DMS79 treated with DMSO at 0.1 percent for 48 hours (cell line): ENCODE measurements at places on chromosomes 4 and X.

DNA sequence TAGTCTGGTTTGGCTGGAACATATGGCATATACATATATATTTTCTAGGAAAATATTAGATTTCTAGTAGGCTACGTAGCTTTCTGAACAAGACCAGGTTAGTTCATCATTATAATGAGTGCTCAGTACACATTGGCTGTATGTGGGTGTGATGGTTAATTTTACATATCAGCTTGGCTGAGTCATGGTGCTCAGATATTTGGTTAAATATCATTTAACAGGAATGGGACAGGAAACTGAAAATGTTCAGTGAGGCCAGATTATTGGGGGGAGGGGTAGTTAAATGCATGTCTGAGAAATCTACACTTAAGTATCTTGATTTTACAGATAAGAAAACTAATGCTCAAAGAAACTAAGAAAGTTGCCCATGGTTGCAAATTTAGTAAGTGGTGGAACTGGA lies 160.1 kb downstream of the RBMX2 start:
- no peak for DNase-seq

- DNase-seq: no peak
These were observed 15.1 kb upstream of the REPS2 start for GRCh38 chrX:16931371-16931770.

DNA sequence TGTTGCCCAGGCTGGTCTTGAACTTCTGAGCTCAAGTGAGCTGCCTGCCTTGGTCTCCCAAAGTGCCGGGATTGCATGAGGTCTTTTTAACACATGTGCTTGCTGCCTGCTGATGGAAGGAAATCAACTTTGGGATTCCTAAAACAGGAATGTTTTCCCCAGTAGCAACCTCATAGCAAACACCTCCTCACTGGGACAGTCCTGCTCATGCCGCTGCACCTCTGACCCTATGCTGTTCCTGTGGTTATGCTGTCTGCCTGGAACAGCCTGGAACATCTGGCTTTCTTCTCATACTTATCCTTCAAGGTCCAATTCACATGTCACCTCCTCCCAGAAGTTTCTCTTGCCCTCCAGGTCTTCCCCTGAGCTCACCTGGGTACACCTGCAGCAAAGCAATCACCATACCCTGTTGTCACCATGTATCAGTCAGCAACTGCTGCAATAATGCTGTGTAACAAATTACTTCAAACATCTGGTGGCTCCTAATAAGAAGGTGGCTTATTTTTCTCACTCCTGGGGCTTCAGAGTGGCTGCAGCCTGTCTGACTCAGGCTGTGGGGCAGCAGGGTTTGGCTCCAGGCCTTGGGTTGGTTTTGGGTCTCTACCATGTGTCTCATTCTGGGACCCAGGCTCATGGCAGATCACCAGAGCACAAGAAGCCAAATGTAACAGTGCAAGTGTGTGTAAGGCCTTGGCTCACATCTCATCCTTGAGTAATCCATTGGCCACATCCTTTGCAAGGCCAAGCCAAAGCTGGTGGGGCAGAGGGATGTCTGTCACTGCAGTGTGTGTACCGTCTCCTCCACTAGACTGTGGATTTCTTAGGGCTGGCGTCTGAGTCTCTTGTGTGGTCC lies 59.4 kb upstream of the SORCS2 start:
- DNase-seq: no peak

- DNase-seq: no peak
These were observed 176.2 kb downstream of the CBR4 start for GRCh38 chr4:168833881-168834280.

GRCh38 chr4:94334962-94335361 lies 7.7 kb downstream of the HPGDS start:
- DNase-seq: no peak

DNA sequence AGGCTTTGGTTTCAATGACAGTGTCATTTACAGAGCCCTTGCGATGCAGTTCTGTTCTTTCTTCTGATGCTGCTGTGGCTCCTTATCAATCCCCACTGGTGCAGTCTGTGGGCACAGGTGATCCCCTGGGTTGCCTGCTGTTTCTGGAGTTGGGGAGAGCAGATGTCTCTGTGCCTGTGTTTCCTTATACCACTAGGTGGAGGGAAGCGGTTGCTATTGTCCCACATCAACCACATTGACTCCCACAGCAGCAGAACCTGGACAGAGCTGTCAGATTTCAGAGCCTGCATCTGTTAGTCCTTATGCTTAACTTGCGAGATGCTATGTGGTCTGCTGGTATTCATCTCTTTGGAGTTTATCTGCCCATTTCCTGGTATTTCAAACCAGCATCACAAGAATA lies 57.7 kb downstream of the NEIL3 start:
- no peak for DNase-seq

DNA sequence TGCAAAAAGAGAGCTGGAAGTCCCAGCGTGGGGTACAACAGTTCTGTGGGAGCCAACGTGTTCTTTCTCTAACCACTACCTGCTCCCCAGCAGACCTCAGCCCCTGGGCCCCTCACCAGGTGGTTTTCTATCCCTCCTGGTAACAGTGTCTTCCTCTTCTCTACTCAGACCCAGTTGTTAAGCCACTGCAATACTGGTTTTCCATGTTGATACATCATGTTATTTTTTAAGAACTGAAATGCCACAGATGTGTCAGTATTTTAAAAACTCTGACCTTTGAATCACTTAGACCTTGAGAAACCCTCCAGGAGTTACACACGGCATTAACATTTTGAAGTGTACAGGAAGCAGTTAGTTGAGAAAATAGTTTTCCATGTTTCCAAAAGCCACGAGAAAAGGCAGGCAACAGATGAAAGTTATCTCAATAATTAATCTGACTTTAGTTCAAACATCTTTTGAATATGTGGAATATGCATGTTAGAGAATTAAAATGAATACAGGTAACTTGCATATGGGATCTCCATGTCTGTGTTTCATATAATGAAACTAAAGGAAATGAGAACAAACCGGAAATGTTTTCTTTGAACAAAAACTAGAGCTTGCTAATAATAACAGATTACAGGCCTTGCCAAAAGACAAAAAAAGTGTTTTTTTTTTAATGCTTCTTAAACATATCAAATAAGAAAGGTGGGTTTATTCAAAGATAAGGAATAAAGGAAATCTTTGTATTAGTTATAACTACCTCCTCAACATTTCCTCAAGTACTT lies 108.8 kb downstream of the ZNF827 start:
- no peak for DNase-seq

- DNase-seq: no peak
These were observed 472.2 kb downstream of the PCDH7 start for GRCh38 chr4:31192341-31192740.

- no peak for DNase-seq
These were observed 195.3 kb upstream of the ANKRD50 start for GRCh38 chr4:124907881-124908280.

DNA sequence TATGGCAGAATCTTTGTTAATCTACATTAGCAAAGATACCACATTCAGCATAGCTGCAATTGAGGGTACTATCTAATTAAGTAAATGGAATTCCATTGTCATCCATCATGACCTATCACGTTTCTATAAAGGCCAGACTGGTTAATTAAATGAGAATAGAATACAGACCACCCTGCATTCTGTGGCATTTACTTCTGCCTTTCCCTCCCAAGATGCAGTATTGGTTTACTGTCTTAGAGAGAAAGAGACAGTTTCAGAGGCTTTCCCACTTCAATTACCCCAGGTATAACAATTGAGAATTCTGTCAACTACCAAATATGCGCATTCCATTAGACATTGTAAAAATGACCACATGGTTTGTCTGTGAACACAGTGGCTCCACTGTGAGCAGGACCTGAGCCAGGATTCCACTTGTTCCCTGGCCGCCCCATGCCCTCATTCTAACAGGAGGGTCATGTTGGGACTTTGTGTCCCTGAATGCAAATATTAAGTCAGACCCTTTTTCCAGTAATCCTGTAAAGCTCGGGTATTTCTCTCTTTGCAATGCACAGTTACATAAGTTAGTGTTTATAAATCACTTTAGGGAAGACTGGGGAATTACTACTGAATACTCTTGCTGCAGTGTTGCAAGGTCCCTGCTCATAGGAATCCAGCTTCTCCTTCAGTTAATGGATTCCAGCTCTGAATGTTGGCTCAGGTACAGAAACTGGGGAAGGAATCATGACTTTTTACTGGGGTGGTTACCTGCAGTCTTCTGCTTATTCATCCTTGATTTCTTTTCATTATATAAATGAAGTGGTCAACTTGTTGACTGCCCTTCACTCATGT lies 261.0 kb downstream of the PDGFC start:
- DNase-seq: no peak

GRCh38 chrX:74383611-74384010 lies 37.7 kb upstream of the SLC16A2 start:
- DNase-seq: peak; percentile 26

- peak; percentile 14 for DNase-seq
These were observed 1.2 kb downstream of the ELF2 start for GRCh38 chr4:139175646-139176301.

DNA sequence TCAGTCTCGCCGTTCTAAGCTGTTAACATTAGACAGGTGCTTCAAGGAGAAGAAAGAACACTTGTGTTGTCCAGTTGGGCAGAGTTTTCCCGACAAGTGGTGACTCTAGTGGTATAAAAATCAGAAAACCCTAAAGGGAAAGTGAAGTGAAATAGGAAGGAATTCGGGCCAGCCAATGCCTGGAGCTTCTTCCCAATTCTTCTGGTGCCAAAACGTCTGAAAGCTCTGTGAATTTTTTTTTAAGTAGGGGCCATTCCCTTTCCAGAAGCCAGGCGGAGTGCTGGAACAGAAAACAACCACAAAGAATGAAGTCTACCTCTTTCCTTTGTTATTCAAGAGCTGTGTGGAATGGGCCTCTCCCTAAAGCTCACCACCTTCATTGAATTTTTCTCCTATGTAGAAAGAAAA lies 43.1 kb upstream of the PPARGC1A start:
- DNase-seq: no peak

DNA sequence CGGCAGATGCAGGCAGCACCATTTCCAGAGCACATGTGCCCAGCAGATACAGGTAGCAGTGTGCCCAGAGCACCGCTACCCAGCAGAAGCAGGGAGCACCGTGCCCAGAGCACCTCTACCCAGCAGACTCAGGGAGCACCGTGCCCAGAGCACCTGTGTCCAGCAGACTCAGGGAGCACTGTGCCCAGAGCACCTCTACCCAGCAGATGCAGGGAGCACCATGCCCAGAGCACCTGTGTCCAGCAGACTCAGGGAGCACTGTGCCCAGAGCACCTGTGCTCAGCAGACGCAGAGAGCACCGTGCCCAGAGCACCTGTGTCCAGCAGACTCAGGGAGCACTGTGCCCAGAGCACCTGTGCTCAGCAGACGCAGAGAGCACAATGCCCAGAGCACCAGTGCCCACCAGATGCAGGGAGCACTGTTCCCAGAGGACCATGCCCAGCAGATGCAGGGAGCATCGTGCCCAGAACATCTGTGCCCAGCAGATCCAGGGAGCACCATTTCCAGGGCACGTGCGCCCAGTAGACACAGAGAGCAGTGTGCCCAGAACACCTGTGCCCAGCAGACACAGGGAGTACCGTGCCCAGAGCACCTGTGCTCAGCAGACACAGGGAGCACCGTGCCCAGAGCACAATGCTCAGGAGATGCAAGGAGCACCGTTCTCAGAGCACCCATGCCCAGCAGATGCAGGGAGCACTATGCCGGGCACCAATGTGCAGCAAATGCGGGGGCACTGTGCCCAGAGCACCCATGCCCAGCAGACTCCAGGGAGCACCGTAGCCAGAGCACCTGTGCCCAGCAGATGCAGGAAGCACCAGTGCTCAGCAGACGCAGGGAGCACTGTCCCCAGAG lies 236.4 kb downstream of the DHRSX start:
- no peak for DNase-seq

GRCh38 chrX:39595977-39596376 lies 501.8 kb downstream of the BCOR start:
- no peak for DNase-seq

DNA sequence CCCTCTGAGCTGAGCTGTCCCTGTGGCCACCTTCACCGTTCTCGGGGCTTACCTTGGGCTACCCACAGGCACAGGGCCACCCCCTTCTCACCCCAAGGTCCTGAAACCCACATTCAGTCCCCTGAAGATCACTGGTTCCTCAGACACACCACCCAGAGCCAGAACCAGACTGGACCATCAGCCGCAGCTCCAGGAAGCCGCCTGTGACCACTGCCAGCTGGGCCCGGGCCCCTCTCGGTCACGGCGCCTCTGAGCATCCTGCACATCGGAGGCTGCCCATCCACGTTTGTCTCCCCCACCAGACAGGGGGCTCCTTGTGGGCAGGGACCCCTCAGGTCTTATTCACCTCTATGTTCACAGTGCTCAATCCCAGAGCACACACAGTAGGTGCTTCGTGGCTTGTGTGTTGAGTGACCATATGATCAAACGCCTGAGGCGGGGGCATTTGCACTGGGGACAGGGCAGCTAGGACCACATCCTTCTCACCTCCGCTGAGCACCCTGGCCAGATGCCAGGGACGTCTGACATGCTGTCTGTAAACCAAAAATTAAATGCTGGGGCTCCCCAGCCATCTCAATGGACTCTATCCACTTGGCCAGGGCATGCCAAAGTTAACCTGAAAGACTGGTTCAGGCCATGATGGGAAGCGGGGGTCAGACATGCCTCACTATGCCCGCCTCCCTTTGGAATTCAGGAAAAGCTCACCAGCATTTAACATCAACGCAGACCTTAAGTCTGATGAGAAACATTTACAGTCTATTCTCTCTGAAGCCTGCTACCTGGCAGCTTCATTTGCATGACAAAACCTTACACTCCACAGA lies 109.4 kb upstream of the AFAP1 start:
- DNase-seq: no peak

- DNase-seq: no peak
These were observed 31.4 kb upstream of the SOWAHD start for GRCh38 chrX:119726900-119727555.

DNA sequence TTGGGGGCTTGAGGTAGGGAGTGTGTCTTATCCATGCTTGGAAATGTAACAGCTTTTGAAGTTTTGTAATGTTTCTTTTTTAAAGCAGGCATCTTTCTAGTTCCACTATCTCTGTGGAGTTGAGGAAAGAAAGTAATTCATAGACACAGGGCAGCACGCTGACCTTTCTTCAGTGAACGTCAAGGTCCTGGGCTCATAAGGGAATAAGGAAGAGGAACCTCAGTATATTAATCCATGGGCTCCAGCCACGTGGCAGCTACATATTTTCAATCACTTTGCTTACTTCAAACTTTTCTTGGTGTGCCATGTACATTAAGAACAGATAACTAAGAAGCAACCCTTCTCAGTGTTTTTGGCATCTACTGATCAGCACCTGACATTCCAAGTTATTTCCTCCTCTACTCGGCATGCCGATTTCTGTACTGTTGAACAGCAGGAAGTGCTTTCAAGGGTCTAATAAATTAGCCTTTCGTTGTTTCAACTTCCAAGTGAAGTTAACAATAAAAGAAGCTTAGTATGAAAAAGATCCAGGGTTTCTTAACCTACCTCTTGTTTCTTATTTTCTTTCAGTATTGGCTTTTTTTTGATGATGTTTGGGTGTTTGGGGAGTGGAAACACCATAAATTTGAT lies 88.2 kb downstream of the SORBS2 start:
- no peak for DNase-seq
